Activated naive CD4-positive, alpha-beta T cell (primary cell): ENCODE measurements at places on chromosomes 7 and 10.

DNA sequence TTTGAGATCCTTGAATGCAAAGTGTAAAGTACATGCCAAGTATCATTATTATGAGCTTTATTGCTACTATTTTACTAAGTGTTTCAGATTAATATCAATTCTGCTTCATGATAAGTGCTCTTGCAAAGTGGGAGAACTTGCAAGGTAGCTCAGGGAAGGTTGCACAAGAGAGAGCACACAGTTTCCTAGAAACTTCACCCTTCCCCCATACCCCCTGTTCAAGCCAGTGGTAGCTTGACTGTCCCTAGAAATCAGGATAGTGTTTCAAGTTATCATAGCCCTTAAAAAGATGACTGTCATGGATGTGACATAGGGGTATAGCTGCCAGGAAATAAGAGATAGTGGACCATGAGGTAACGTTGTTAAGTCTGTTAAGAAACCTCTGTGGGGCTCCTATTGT, 251.5 kb downstream of the TRIL start:
- DNase-seq = no peak

DNA sequence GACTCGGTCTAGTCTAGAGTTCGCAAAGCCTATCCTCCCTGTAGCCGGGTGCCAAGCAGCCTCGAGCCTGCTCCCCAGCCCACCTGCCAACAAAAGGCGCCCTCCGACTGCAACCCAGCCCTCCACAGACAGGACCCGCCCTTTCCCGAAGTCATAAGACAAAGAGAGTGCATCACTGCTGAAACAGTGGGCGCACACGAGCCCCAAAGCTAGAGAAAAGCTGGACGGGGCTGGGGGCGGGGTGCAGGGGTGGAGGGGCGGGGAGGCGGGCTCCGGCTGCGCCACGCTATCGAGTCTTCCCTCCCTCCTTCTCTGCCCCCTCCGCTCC, 622 bp upstream of the COL1A2 start:
- DNase-seq = no peak

GRCh38 chr10:23413629-23414089, 25.2 kb upstream of the OTUD1 start:
- DNase-seq = no peak

GRCh38 chr10:77010430-77010829, 627.2 kb downstream of the KCNMA1 start:
- no peak for DNase-seq

DNA sequence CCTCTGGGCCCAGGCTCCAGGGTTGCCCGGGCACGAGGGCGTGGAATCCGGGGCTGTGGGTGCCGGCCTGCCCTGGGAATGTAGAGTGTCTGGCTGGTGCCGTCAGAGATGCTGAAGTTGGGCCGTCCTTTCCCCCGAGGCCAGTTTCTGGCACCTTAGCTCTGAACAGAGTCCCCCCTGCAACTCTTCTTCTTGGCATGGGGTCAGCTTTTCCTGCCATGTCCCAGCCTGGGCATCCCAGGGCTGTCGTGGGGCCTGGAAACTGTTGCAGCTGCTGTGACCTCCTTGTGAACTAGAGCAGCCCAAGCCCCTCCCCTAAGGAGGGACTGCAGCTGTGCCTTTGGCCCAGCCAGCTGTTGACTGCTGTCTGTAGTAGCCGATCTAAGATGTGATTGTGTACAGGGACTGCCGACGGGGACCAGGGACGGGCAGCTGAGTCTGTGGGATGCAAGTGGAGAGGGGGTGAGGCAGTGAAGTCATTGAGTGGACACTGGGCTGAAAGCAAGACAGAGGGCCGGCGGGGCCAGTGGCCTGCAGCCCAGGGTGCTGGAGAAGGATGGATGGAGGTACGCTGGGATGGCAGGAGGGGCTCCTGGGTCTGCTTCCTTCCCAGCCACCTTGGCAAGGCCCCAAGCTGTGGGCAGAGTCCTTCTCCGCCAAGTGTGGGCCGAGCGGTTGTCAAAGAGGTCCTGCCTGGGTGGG, 35.8 kb downstream of the GBX1 start:
- no peak for DNase-seq

DNA sequence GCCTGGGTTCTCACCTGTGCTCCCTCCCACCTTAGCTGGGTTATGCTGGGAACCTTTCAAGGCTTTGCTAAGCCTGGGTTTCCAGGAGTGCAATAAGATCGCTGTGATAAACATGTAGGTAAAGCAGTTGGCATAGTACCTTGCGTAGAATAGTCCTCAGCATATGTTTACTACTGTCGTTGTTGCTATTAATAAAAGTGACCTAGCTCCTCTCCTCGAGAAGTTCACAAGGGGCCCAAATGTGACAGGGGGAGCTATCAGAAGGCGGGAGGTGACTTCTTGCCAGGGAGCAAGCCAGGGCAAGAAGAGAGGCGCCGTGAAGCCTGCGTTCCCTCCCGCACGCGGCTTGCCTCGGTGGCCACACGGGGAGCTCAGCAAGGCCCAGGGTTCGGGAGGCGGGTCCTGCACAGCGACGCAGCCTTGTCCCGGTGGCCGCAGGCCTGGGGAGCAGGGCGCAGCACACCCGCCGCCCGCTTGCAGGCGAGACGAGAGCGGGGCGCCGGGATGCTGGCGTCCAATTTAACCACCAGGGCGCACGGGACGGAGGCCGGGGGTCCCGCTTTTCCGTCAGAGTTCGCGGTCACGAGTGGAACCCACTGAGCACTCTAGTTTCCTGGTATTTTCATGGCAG, 106.2 kb downstream of the SNX10 start:
- no peak for DNase-seq

DNA sequence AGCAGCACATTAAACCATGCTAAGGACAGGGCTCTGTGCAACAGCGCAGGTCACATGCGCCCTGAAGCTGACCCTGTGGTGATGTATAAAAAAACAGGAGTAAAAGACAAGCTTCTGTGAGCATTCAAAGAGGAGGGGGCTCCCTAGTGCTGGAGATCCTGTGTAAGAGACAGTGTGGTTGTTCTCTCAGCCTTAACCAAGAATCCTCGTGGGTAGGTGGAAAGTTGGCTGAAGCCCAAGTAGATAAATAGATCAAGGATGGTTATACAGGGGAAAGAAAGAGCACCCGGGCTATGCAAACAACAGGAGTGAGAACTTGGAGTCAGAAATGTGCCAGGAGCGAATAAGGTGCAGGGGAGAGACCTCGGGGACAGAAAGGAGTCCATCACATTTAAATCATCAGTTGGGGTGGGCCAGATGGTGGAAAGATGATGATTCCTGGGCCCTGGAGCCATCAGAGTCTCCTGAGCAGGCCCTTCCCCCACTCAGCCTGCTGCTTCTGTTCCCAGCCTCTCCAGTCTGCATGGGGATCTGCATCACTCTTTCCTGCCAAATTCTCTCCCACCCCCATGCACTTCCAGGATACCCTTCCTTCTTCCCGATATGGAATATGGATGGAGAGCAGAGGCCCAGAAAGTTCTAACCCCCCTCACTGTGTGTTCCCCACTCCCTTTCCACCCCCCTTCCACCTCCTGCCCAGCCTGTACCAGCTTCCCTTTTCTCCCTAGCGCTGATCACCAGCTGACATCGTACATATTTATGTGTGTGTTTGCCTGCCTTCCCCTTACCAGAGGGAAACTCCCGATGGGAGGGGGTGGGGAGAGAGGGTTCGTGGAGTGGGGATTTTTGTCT, 78.1 kb upstream of the PRR15 start:
- no peak for DNase-seq

DNA sequence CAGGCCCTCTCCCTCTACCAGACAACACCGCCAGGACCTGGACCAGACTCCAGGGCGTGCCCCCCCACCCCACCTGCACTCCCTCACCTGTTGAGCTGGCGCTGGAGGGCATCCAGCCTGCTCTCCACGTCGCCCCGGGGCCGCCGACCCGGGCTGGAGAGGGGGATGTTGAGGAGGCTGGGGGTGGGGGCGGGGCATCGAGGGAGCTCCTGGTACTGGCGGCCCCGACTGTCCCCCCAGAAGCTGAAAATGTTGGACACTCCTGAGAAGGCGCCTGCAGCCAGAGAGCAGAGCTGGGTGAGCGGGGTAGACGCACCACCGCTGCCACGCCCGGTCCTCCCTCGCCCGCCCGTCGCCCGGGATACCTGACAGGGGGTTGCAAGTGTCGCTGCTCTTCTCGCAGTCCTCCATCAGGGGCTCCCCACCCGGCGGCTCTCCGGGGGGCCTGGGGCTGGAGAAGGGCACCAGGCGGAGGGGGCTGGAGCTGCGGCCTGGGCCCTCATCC, 30.8 kb downstream of the KCNH2 start:
- DNase-seq = no peak

DNA sequence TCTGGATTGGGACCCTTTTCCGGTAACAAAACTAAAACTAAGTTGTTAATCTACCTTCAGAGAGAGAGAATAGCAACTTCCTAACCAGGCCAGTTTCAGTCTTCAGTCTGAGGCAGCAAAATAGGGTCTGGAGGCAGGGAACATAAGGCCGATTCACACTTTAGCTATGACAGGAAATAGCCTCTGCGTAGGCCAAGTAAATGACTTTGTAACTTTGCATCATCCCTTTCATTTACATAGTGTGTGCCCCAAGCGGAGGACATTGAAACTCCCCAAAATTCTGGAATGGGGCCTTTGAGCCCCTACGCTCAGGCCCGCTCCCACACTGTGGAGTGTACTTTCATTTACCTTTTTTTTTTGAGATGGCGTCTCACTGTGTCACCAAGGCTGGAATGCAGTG, 1.7 kb upstream of the UPP1 start:
- no peak for DNase-seq
